ENCODE measurements at places on chromosomes 2 and 18.

GRCh38 chr2:20115902-20116301, 64.5 kb upstream of the LAPTM4A start:
- no peak for DNase-seq

- DNase-seq = no peak
These were observed 2.7 kb downstream of the KCTD18 start for GRCh38 chr2:200507179-200507578.

DNA sequence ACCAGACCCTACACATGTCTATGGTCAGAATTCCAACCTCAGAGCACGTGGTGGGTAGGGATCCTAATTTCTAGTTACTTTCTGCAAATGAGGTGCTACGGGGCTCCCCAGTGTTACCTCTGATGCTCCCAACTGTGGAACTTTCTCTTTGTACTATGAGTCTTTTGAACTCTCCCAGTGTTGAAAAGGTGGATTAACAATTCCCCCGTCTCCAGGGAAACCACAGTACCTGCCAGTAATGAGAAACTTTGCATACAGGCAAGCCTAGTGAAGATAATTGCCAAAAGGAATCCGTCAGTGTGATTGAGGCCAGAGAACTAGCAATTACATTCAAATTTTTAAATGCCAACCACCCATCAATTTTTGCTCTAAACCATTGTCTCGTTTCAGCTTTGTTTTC, 129.0 kb upstream of the FOSL2 start:
- DNase-seq = no peak

DNA sequence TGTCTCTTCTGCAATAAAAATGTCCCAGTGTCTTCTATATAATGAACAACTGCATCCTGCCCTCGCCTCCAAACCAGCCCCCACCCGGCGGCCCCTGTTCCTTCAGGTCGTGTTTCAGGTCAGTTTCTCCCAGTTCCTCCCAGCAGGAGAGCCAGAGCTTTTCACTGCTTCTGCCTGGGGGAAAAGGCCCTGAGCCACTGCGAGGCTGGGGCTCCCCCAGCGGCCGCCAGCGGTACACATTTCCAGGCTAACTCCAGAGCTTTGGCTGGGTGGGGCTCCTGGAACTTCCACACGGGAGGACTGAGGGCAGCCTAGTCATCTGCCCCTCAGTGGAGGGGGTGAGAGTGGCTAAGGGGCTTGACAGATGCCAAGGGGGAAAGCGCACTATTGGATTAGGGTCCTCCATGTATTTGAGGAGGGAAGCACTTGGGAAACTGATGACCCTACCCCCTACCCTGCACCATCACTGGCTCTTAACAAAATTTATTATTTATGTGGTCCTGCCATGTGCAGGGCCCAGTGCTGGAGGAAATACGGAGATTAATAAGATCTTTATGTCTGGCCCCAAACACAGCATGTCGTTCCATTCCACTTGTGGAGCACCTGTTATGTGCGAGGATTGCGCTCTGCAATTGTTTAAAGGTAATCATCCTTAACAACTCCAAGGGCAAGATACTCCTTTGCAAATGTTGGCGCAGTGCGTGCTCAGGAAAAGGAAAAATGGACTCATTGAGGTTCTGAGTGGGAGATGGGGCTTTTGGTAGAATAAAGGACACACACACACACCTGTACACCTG, 17.3 kb upstream of the CYS1 start:
- no peak for DNase-seq

DNA sequence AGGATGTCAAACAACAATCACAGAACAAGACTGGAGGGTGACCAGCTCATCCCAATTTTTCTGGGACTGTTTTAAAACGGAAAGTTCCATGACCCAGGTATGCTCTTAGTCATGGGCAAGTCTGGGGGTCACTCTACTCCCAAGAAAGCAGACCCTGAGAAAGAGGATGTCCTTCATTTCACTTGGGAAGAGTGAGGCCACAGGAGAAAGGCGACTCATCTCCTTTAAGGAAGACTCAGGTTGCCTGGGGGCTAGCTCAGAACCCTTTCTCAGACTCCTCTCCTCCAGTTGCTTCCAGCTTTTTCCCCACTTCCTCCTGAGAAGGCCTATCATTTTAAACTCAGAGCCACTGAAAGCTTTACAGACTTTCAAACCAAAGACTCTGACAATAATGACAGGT, 9.3 kb downstream of the RNF152 start:
- no peak for DNase-seq

DNA sequence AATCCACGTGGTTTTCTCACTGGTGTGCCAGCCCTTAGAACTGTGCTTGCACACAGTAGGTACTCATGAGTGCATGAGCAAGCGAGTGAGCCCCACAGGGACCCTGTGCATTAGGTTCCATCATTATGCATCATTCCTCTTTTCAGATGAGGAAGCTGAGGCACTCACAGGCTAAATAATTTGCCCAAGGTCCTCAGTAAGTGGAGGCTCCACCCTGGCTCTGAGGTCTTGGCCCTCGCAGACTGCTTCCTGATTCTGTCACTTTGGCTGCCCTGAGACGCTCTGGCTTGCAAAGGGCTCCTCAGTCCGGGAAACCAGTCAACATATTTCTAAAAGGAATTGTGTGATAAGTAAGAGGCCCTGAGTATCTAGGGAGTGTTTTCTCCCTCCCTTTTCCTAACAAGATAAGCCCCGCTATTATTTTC, 71.7 kb downstream of the IL1R2 start:
- DNase-seq = no peak

DNA sequence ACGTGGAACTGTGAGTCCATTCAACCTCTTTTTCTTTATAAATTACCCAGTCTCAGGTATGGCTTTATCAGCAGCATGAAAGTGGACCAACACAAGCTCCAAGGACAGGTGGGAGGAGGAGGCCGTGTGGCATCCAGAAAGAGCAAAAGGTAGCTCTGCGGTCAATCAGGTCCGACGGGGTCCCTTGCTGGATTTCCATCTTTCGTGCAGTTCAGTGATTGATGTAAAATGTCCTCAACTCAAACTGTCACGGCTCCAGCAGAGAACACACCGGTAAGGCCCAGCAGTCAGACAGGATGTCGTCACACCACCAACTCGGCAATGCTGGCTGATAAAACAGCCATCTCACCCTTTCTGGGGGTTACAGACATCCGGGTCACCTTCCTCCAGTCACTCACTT, 123.3 kb downstream of the PXDN start:
- DNase-seq = no peak

- no peak for DNase-seq
These were observed 37.3 kb downstream of the CAPN13 start for GRCh38 chr2:30769891-30770462.

- DNase-seq = no peak
These were observed 548.8 kb upstream of the REG3G start for GRCh38 chr2:78476619-78477229.

- DNase-seq = no peak
These were observed 38.5 kb downstream of the PARD3B start for GRCh38 chr2:204583773-204584172.

DNA sequence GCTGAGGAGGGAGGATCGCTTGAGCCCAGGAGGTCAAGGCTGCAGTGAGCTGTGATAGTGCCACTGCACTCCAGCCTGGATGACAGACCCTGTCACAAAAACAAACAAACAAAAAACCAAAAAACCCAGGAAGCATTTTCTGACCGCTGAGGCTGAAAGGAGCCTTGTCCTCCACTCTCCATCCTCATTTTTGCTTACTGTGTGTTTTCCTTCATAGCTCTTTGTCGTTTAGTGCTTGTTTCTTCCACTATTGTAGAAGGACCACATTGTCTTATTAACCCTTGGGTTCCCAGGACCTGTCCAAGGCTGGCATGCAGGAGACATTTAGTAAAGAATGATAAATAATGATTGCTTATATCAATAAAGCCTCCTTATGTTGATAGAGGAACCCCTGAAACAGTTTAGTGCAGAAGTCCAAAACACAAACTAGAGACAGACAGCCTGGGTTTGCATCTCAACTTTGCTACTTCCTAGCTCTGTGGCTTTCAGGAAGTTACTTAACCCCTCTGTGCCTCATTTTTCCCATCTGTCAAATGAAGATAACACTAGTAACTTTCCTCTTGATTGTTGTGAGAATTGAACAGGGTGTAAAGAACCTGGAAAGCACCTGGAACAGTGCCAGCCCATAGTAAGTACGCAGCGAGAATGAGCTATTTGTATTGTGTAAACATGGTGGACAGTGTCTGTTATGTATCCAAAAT, 126.0 kb downstream of the LPIN1 start:
- DNase-seq = no peak

DNA sequence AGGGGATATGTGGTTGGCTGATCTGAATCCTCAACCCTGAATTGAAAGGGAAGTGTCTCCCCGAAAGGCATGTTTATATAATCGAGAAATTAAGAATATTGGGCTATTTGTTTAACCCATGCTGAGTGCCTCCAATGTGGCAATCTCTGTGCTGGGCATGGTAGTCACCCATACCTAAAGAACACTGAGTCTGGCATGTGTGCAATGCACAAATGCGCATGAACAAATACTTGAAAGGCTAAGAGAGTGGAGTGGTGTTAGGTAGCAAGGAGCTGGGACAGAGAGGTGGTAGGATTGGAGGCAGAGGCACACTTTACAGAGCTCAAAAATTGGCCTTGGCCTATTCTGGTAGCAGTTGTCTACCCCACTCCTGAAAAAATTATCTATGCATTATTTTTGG, 645.1 kb upstream of the FAM98A start:
- no peak for DNase-seq

DNA sequence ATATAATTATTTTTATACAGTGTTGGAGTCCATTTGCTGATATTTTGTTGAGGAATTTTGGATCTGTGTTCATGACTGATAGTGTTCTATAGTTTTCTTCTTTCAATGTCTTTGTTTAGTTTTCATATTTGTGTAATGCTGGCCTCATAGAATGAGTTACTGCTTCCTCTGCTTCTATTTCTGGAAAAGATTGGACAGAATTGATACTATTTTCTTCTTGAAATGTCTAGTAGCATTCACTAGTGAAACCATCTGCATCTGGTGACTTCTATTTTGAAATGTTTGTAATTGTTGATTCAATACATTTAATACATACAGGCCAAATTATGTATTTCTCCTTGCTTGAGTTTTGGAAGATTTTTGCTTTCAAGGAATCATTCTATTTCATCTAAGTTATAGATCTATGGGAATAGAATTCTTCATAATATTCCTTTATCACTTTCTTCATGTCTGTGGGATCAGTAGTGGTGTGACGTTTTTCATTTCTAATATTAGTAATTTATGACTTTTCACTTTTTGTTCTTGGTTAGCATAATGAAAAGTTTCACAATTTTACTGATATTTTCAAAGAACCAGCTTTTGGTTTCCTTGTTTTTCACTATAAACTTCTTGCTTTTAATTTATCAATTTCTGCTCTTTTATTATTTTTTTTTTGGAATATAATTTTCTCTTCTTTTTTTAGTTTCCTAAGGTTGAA, 509.9 kb upstream of the VRK2 start:
- DNase-seq = no peak

- no peak for DNase-seq
These were observed 9.0 kb upstream of the RASGRP3 start for GRCh38 chr2:33467413-33467812.

- no peak for DNase-seq
These were observed 405.9 kb downstream of the XIRP2 start for GRCh38 chr2:167293943-167294775.

DNA sequence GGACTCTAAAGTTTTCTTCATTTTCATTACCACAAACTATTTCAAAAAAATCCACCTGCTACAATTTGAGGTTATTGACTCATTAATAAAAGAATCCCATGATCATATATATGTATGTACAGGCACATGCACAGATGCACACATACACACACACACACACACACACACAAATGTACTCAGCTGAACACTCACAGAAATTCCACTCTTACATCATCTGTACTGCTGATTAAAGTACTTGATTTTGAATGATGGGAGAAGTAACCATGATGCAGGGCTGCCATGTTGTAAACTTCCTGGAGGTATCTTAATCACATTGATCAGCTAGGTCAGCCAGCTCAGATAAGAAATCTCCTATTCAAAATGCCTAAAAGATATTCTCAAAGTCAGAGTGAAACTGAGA, 1313.2 kb upstream of the NRXN1 start:
- no peak for DNase-seq

GRCh38 chr2:121375621-121376159, 90.7 kb upstream of the TFCP2L1 start:
- no peak for DNase-seq

DNA sequence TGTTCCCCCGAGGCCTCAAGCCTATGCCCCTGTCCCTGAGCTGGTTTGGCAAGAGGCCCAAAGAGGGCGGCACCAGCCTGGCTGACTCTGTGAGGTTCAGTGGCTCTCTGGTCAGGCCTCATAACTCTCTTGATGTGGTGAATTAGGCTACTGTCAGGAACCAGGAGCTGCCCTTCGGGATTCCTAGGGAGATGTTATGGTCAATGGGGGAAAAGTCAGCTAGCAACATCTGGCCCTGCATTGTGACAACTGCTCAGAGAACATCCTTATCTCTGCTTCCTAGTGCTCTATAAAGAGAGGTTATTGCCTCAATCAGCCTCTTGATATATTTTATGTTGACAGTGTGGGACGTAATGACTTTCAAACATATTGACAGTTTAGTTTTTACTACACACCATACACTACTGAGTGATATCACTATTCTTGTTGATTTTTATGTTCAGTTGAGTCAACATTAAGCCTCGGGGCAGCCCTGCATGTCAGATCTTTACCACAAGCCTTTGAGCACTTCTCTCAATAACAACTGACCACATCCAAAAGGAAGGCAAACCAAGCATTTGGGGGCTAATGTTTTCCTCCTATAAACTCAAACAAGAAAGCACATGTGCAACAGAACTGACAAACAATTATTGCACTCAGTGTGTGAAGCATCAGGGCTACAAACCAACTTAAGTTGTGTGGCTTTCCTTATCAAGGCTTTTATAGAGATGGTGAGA, 448.3 kb upstream of the SLC14A2 start:
- no peak for DNase-seq
